ENCODE measurements at places on chromosomes 16 and 17. TPM values are rescaled to one million over a fixed set of nuclear protein-coding genes. Genes with fewer than 3 reads are reported as not detected.

LITAFD gene
- not detected for total RNA-seq

DNA sequence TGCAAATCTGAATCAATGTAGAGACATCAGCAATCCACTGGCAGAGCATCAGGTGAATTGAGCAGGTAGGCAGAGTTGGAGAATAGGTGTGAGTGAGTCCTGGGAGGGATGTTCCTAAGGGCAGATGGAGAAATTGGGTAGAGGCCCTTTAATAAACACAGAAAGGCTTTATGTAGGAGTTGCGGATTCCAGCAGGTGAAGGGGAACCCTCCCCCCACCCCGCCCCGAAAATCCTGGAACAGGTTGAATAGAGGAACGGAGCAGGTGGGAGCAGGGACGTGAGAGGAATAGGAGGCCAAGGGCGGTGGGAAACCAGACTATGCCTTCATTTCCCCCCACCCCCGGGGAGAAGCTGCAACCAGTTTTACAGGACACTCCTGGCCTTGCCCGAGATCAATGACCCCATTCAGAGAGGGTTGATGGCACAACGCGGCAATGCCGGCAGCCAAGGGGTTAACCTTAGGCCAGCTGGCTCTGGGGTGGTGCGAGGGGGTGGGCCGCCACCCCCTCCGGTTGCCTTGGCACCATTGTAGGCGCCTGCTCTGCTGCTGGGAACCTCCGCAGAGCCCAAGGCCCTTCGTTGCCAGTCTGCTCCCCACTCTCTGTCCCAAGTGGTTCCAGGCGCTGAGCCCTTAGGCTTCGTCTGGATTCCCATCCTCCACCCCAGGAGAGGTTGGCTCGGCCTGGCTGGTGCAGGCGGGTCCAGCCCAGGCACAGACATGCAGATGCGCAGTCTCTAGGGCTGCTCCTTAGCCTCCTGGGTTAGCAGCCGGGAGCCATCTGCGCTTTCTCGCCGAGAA lies 814 bp upstream of the RUNDC3A start:
- no peak for DNase-seq

GRCh38 chr17:39627047-39627711 lies 427 bp downstream of the PPP1R1B start:
- DNase-seq, result no peak

LPO gene
- not detected for total RNA-seq

DNA sequence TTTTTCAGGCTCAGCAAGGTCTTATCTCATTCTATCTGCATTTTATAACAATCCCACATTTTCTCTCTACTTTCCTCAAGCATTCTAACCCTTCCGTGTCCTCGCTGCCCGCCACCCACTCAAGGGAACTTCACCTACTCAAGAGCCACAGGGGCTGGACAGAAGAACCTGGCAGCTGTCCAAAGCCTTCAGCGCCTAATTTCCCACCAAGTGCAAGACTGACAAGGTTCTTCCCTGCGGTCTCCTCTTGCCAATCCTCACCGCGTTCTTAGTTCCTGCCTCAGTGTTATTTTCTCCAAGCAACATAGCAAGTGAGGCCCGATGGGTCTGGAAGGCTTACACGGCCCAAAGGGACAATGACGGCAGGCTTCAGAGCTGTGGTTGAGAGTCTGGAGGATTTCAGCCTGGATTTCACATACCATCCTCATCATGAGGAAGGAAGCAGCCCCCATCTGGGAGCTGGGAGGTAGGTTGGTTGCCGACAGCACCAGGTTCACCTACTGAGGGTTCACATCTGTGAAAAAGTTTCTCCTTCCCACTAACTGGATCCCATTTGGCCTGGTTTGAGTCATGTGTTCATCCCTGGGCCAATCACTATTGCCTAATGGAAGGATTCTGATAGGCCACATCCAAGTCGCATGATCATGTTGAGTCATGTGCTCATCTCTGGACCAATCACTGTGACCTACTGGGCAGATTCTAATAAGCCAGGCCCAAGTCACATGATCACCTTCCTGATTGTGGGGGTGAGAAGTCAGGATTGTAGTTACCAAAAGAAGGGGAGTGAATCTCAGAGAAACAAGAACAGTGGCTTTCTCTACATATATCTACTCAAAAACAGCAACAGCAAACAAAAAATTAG lies 108.2 kb downstream of the N4BP1 start:
- no peak for DNase-seq

ST6GALNAC1 gene
- not detected for total RNA-seq

DNA sequence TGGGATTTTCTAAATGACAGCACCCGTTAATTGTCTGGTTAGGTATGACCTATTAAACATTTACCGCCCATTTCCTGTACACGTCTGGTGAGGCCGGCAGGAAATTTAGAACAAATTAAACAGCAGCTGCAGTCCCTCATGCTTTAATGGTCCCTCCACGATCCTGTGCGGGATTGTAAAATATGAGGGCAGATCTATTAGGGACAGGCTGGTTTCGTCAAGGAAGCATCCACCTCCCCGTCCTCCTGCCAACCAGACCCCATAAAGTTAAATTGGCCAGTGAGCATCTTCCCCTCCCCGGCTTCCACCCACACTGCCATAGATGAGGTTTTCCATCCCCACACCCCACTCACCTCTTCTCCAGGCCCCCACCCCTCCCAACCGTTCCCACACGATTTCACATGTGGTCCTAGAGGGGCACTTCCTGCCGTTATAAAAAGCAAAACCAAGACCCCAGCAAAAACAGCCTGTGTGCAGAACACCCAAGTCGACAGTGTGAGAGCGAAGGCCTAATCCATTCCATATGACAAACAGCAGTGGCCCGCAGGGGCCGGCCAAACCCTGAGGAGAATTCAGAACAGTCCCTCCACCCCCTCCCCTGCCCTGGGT lies 331.9 kb downstream of the FOXL1 start:
- DNase-seq, result no peak

DNA sequence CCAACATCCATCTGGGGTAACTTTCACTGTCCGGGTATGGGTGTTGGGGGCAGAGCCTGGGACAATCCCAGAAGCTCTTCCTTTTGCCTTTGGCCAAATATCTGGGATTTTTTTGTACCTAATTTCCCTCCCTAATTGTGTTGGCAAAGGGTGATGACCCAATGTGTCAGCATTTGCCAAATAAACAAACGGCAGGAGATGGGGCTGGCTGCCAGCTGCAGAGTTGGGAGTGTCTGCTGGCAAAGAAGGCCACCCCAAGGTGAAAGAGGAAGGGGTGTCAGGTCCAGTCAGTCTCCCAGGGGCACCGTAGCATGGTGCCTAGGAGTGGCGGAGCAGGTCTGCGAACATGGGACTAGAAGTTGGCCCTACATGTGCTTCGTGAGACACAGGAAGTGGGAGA lies 73.0 kb downstream of the SLC6A2 start:
- no peak for DNase-seq

HCRT gene
- not detected for total RNA-seq

GRCh38 chr17:73799781-73800627 lies 155.8 kb upstream of the SDK2 start:
- DNase-seq, result no peak

CMTR2 gene
- 29.1 TPM for total RNA-seq

DNA sequence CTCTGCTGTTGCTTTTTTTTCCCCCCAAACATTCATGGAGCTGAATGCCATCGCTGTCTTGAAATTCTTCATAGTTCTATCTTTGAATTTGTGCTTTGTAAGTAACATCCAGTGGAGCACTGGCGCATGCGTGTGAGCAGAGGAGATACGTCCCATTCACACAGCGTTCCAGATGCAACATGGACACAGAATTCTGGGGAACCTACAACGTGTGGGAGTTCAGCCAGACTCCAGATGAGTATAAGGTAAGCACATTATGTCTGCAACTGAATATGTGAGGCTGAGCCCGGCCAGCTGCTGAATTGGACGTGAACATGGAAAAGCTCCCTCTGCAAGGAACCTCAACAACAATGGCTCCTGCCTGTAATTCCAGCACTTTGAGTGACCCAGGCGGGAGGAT lies 4.3 kb upstream of the ATP1B2 start:
- no peak for DNase-seq

GRCh38 chr17:79925242-79925957 lies 86.2 kb upstream of the CBX4 start:
- no peak for DNase-seq

- DNase-seq, result no peak
Measured at GRCh38 chr16:26658915-26659314, 407.8 kb upstream of the C16orf82 start.

ADGRG3 gene
- total RNA-seq, result 9.2 TPM

DNA sequence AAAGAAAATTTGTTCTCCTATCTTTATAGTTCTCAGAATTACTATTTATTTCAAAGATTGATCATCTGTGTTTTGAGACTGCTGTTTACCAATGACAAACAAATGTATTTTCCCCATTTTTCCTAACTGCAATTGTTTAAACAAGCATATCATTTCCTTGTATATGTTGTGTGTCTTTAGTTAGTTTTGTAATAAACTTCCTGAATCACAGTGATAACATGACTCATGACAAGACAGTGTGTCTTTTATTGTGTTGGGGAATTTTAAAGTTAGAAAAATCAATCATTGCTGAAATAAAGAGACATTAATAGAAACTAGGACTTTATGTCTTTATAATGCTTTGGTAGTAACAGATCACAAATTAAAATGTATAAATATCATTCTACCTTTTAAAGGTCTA lies 348.5 kb downstream of the KCNJ2 start:
- DNase-seq, result no peak

CD300A gene
- not detected for total RNA-seq

GRCh38 chr16:25083701-25084100 lies 27.8 kb upstream of the LCMT1 start:
- DNase-seq, result no peak

OTOP3 gene
- total RNA-seq, result not detected

DNA sequence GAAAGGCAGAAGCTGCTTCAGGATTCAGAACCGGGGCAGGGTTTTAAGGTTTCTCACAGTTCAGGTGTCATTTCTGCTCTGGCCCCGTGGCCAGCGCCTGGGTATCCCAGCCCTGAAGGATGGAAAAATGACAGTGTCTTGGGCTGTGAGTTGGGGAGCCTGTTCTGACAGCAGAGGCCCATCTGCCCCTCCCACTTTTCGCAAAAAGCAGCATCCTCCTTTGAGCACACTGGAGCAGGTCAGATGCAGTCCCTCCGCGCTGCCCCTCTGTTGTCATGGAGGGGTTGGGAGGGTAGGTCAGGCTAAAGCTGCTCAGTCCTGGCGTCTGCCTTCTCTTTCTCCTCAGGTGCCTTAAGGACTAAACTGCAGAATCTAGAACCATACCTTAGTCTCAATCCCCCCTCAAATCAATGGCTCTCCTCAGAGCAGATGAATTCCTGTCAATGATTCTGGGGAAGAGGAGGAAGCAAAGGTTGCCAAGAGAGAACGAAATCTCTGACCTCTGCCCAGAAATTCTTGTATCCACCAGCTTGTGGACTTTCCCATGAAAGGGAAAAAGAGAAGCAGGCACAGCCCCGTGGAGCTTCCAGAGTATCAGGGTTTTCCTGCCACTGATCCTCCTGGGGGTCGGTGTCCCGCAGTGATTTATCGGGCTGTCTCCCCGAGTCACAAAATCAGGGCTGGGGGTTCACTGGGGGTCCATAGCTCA lies 7.3 kb downstream of the NEUROD2 start:
- DNase-seq, result no peak

DNA sequence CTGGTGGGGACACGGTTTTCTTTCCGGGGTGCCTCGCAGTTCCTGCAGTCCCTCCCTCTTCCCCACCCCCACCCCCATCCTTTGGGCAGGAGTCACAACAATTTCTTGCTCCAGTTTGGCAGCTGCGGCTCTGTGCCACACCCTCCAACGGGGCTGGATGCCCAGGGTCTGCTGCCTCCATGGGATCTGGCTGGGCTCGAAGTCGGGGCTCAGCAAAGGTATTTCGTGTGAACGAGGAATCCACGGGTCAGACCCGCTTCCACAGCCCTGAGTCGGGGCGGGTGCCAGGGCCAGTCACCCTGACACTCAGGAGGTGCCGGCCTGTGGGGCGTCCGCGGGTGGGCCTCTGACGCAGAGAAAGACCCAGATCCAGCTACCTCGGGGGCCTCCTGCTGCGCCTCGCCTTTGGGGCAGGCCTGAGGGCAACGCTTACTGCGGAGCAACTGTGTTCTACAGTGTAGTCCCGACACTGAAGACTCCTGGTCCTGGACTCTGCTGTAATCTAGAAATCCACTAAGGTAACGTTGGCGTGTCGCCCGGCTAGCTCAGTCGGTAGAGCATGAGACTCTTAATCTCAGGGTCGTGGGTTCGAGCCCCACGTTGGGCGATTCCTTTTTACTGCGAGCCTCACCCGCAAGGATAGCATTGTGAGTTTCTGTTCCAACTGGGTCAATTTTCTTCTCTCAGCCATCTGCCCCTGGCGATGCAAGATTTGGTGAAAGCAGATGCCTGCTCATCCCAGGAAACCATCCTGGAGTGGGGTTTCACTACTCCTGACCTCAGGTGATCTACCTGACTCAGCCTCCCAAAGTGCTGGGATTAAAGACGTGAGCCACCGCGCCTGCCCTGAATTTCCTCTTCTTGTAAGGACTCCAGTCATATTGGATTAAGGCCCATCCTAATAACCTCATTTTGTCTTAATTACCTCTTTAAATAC lies 12.6 kb upstream of the OR1F1 start:
- DNase-seq, result no peak

MFSD6L gene
- not detected for total RNA-seq

DNA sequence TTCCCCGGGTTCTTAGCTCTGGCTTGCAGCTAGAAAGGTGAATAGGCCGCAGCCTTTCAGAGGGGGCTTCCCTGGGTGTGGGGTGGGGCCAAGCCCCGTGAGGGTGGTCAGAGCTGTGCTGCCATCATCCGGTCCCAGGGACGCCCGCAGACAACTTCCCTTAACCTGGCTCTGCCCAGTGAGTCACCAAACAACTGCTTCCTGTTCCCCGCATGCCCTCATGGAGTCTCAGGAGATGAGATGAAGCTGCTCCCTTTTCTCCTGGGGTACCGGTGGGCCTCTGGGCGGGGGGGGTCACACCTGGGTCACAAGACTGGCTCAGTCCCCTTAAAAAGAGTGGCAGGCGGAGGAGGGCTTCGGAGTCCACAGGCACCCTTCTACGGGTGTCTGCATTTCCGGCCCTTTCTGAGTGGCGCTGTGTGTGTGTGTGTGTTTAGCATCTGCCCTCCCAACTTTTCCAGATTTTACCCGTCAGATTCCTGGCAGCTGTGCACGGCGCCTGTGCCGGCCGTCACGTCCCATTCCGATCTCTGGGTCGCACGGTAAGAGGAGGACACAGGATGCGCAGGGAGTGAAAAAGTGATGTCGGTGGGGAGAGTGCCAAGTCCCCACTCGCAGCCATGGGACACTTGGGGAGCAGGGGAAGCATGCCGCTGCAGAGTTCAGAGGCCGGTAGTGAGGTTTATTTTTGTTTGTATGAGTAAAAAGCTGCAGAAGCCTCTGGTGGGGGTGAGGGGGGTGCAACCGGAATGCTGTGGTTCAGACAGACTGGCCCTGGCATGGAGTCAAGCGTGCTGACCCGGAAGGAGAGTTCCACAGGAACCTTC lies 16.8 kb downstream of the HIC1 start:
- peak; percentile 87 for DNase-seq

KRTAP4-6 gene
- total RNA-seq, result not detected

DNA sequence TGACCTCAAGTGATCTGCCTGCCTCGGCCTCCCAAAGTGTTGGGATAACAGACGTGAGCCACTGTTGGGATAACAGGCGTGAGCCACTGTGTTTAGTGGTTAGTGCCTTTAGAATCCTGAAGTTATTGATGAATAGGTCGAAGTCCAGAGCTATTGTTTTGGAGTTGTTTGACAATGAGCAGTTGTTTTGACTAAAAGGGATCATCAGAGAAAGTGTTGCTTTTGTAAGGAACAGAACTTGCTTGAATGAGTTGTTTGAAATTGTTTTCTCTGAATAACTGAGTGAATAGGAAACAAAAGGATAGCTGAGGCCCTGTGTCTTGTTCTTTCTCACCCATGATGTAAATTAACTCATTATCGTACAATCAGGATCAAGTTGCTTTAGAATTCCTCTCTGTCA lies 46.6 kb downstream of the PRPSAP2 start:
- no peak for DNase-seq

GRCh38 chr17:40884708-40885512 lies at the start of gene KRT20:
KRT20 (minus strand) TSS chr17:40885242; CDS start chr17:40885185, 57 bp downstream.
- no peak for DNase-seq
